Heart right ventricle (tissue), 16 donors: ENCODE measurements at places on chromosomes 13 and 19. TPM values are rescaled to one million over a fixed set of nuclear protein-coding genes. Genes with fewer than 3 reads are reported as not detected.

The SLC10A2 gene
- total RNA-seq = not detected

The ZNF234 gene
- 8.3 TPM for total RNA-seq

The ZNF211 gene
- total RNA-seq = 9.8 TPM

The FPR1 gene
- 1.5 TPM for total RNA-seq

The SMIM44 gene
- total RNA-seq = not detected

The WDR87 gene
- total RNA-seq = not detected

The KLK4 gene
- not detected for total RNA-seq

The RNF17 gene
- total RNA-seq = not detected

The ZSCAN4 gene
- not detected for total RNA-seq

The C1QTNF9 gene
- total RNA-seq = 7.2 TPM

The ZNF154 gene
- 4.3 TPM for total RNA-seq

The TMIGD2 gene
- not detected for total RNA-seq
